Adrenal gland (tissue), 19 donors: ENCODE measurements at places on chromosomes 1 and 21. TPM values are rescaled to one million over a fixed set of nuclear protein-coding genes. Genes with fewer than 3 reads are reported as not detected.

GRCh38 chr1:2946291-2946690, 75.0 kb upstream of the ACTRT2 start:
- DNase-seq = peak; percentile 5
- no peak overlapping the region for H3K4me3 ChIP-seq
- H3K27me3 ChIP-seq = peaks cover 6% of the 10 kb centered on the region
- no peaks in the 10 kb centered on the region for H3K36me3 ChIP-seq
- no peaks in the 10 kb centered on the region for H3K4me1 ChIP-seq

DNA sequence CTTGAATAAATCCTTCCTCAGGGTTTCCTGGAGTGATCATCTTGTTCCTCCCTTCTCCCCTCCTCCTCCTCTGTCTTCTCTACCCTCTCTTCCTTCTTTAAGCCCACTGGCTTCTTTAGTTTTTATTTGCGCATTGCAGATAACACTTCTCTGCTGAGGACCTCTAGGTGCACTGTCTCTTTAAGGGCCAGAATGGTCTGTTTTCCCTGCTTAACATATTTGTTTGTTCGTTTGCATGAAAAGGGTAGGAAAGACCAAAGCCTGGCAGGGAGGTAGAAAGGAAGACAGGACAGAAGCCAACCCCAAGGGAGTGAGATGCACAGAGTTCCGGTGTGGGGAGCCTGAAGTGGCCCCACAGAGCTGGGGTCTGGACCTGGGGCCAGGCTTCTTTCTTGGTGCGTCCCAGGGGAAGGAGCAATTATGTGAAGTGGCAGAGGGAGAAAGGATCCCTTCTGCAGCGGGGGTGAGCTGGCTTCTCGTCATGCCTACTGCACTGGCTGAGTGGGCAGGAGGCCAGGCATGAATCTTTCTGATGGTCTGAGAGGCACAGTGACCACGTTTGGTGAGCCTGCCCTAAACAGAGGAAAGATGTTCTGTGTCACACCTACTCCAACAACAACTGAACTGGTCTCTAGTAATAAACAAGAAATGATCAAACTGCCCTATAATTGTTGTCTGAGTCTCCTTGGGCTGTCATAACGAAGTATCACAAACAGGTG, 232.7 kb downstream of the KCNJ6 start:
- no peak overlapping the region for H3K4me3 ChIP-seq
- H3K27me3 ChIP-seq = no peaks in the 10 kb centered on the region
- DNase-seq = no peak
- no peaks in the 10 kb centered on the region for H3K36me3 ChIP-seq
- no peak overlapping the region for H3K27ac ChIP-seq

Gene ZNF436
- total RNA-seq = 43.7 TPM

Gene CFHR3
- total RNA-seq = 0.32 TPM

Gene F13B
- total RNA-seq = not detected

GRCh38 chr1:70134148-70134547, 71.2 kb downstream of the LRRC40 start:
- H3K36me3 ChIP-seq = no peaks in the 10 kb centered on the region
- peak overlapping the region; percentile 6 for H3K27ac ChIP-seq
- H3K27me3 ChIP-seq = no peaks in the 10 kb centered on the region
- DNase-seq = peak; percentile 65
- H3K4me3 ChIP-seq = no peak overlapping the region

DNA sequence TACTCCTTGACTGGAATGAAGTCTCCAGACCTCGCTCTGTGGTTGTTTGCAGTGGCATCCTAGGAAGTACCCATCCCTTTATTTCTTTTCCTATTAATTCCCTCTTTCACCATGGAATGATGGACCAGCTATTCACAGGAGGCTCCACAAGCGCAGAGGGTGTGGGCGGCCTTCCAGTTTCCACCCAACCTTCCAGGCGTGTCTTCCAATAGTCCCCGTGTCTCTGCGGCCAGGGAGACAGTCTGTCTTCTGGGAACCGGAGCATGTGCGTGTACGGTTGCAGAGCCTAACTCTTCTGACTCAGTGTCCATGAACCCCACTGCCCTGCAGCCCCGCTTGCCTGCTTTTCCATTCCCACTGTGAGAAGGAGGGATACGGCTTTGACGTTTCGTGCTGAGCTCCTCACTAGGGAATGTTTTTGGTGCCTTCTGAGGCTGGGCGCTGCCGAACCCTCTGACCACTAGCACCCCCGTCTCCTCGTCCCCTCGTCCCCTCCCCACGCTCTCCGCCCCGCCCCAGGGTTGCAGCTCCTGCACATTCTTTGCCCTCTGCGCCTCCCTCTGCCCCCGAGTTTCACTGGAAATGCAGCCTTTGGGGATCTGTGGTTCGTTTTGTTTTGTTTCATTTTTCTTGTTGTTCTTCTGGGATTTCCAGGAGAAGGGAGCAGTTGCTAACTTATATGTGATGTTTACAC, 26.3 kb upstream of the FAM3B start:
- H3K27me3 ChIP-seq = peaks cover 24% of the 10 kb centered on the region
- no peak overlapping the region for H3K4me3 ChIP-seq
- no peak overlapping the region for H3K27ac ChIP-seq

DNA sequence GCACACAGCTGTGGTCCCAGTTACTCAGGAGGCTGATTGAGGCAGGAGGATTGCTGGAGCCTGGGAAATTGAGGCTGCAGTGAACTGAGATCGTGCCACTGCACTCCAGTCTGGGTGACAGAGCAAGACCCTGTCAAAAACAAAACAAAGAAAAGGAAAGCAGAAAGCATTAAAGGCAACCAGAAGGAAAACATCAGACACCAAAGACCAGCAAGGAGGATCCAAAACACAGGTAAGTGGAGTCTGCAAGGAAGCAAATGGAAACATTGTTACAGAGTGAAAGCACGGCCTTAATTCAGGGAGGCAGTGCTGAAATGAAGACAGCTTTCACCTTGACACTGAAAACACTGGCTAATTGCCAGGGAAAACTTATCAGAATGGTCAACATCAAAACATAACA, 40.8 kb downstream of the CFAP74 start:
- H3K4me3 ChIP-seq = no peak overlapping the region
- H3K36me3 ChIP-seq = no peaks in the 10 kb centered on the region
- no peaks in the 10 kb centered on the region for H3K27me3 ChIP-seq
- peaks cover 8% of the 10 kb centered on the region for H3K4me1 ChIP-seq

Gene LCE1D
- total RNA-seq = not detected

GRCh38 chr1:1364266-1364665, 5.9 kb upstream of the MXRA8 start:
- no peak overlapping the region for H3K27ac ChIP-seq
- H3K4me1 ChIP-seq = no peaks in the 10 kb centered on the region
- no peaks in the 10 kb centered on the region for H3K36me3 ChIP-seq
- DNase-seq = no peak
- no peaks in the 10 kb centered on the region for H3K27me3 ChIP-seq

- no peak for DNase-seq
- H3K27me3 ChIP-seq = no peaks in the 10 kb centered on the region
- no peak overlapping the region for H3K27ac ChIP-seq
- no peaks in the 10 kb centered on the region for H3K36me3 ChIP-seq
- no peak overlapping the region for H3K4me3 ChIP-seq
Observed at GRCh38 chr1:17377325-17377953, 5.4 kb downstream of the PADI6 start.

DNA sequence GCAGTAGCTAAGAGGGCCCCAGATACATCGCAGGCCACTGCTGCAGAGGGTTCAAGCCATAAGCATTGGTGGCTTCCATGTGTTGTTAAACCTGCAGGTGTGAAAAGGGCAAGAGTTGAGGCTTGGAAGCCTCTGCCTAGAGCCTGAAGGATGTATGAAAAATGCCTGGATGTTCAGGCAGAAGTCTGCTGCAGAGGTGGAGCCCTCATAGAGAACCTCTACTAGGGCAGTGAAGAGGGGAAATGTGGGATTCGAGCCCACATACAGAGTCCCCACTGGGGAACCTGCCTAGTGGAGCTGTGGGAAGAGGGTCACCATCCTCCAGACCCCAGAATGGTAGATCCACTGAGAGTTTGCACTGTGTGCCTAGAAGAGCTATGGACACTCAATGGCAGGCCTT, 30.6 kb upstream of the ADGRL4 start:
- no peak overlapping the region for H3K4me3 ChIP-seq
- H3K27ac ChIP-seq = no peak overlapping the region
- DNase-seq = no peak
- no peaks in the 10 kb centered on the region for H3K36me3 ChIP-seq
- no peaks in the 10 kb centered on the region for H3K4me1 ChIP-seq
- H3K27me3 ChIP-seq = no peaks in the 10 kb centered on the region

DNA sequence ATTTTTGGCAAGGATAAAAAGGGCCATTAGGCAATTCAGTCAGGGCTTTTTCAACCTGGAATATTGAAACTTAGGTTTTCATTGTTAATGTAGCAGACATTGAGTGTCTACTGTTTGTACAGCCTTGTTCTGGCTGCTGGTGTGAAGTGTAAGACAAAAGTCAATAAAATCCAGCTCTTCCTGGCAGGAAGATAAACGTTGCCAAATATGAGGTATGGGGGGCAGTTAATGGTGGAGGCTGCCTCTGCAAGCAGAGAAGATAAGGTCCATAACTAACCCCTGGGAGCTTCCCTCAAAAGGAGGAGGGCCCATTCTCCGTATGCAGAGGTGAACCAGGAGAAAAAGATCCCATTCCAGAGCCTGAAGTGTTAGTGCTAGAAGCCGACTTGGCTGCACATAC, 19.5 kb upstream of the SHE start:
- no peak overlapping the region for H3K4me3 ChIP-seq
- no peak for DNase-seq

GRCh38 chr1:112926858-112927257, 29.1 kb downstream of the SLC16A1 start:
- DNase-seq = no peak
- no peak overlapping the region for H3K4me3 ChIP-seq
- H3K27ac ChIP-seq = no peak overlapping the region
- H3K27me3 ChIP-seq = no peaks in the 10 kb centered on the region
- H3K4me1 ChIP-seq = no peaks in the 10 kb centered on the region

- H3K27ac ChIP-seq = no peak overlapping the region
- H3K36me3 ChIP-seq = no peaks in the 10 kb centered on the region
- H3K4me1 ChIP-seq = no peaks in the 10 kb centered on the region
- H3K4me3 ChIP-seq = no peak overlapping the region
- DNase-seq = no peak
- H3K27me3 ChIP-seq = no peaks in the 10 kb centered on the region
Observed at GRCh38 chr1:107620753-107621152, 344.2 kb downstream of the VAV3 start.

Gene NBPF6
- not detected for total RNA-seq

GRCh38 chr1:172827841-172828240, 168.9 kb downstream of the FASLG start:
- H3K27me3 ChIP-seq = no peaks in the 10 kb centered on the region
- H3K4me3 ChIP-seq = no peak overlapping the region
- H3K36me3 ChIP-seq = no peaks in the 10 kb centered on the region
- DNase-seq = no peak

DNA sequence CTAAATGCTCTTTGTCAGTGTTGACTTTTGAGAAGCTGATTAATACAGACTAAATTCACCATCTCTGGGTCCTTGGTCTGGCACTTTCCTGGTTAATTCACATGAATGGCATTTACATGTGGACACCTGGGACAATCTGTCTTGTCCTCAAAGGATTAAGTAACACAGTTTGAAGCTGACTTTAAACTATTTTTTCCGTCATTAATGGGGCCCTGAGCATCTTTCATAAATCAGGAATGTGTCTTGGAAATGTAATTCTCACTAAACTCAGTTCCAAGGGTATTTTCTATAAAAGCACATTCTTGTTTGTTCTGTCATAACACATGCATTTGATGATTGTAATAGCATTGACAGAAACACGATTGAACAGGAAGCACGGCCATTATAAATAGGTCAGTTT, 26.7 kb upstream of the NBL1 start:
- no peak for DNase-seq
- no peak overlapping the region for H3K4me3 ChIP-seq
- H3K27me3 ChIP-seq = no peaks in the 10 kb centered on the region
- H3K4me1 ChIP-seq = peaks cover 21% of the 10 kb centered on the region
- no peaks in the 10 kb centered on the region for H3K36me3 ChIP-seq

Gene RIMS3
- 10.3 TPM for total RNA-seq

DNA sequence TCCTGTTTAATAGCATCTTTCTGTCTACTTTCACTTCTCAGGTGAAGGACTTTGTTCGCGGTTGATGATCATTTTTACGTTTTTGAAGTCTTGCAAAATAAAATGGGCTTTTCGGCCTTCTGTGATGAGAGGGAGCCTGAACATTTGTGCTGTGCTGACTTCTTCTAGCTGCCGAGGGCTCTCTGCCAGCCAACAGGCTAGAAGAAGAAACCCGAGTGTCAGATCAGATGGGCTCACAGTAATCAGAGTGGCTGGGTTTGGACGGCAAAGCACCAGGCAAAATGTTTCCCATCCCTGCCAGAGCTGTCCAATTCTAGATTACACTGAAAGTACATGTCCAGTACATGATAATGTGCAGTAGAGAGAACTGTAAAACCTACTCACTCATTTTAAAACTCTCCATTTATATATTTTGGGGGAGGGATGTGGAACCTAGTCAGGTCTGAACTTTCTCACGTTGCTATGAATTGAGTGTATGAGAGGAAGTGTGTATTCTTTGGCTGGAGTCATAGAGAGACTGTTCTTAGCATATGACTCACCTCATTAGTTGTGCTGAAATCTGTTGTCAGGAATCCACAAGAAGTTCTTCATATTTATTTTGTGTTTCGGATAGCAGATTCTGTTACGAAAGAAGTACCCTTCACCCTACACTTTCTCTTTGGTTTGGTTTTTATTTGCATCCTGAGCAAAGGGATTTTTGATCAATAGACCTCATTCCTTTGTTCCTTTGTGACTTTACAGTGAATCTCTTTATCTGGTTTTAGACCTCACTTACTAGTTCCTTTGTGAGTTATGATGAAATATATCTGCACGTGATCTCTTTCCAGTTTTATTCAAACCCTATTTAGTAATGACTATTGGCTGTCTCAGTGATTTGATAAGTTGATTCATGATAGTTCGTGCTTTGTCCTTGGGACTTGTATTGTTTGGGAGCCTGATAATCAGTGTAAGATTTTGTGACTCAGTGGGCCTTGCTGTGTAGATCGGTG, 4.8 kb downstream of the ATP1A1 start:
- no peaks in the 10 kb centered on the region for H3K36me3 ChIP-seq
- peak; percentile 78 for DNase-seq
- no peak overlapping the region for H3K4me3 ChIP-seq
- H3K27ac ChIP-seq = peak overlapping the region; percentile 70

Gene FCGR3B
- 0.85 TPM for total RNA-seq

DNA sequence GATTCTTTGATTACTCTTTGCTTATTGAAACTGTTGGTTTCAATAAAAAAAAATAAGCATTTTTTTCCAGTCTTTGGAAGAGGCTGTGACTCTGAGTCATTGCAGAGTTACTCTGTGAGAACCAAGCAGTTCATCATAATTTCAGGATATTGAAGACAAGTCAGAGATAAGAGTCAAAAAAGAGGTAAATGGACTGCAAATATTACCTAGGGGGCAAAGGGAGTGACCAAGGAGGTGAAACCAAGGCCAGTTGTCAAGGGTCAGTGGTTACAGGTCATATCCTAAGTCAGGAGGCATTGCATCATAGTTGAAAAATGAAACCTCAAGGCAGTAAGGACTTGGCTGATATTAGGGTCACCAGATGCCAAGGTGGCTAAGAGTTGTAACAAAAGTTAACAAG, 597.1 kb upstream of the USP24 start:
- no peak overlapping the region for H3K27ac ChIP-seq
- H3K36me3 ChIP-seq = no peaks in the 10 kb centered on the region
- no peaks in the 10 kb centered on the region for H3K27me3 ChIP-seq
- H3K4me3 ChIP-seq = no peak overlapping the region

- H3K4me1 ChIP-seq = no peaks in the 10 kb centered on the region
- no peaks in the 10 kb centered on the region for H3K36me3 ChIP-seq
- H3K27ac ChIP-seq = no peak overlapping the region
- no peaks in the 10 kb centered on the region for H3K27me3 ChIP-seq
Observed at GRCh38 chr1:235781807-235782206, 84.9 kb downstream of the LYST start.
